Left colon (tissue), 2 donors: ENCODE measurements at places on chromosomes 12 and 14. TPM values are rescaled to one million over a fixed set of nuclear protein-coding genes. Genes with fewer than 3 reads are reported as not detected.
A peak's percentile ranks its signal among the peaks of the same experiment; 100 is the strongest.

- DNase-seq, result no peak
Measured at GRCh38 chr12:75809746-75810145, 221.8 kb downstream of the PHLDA1 start.

DNA sequence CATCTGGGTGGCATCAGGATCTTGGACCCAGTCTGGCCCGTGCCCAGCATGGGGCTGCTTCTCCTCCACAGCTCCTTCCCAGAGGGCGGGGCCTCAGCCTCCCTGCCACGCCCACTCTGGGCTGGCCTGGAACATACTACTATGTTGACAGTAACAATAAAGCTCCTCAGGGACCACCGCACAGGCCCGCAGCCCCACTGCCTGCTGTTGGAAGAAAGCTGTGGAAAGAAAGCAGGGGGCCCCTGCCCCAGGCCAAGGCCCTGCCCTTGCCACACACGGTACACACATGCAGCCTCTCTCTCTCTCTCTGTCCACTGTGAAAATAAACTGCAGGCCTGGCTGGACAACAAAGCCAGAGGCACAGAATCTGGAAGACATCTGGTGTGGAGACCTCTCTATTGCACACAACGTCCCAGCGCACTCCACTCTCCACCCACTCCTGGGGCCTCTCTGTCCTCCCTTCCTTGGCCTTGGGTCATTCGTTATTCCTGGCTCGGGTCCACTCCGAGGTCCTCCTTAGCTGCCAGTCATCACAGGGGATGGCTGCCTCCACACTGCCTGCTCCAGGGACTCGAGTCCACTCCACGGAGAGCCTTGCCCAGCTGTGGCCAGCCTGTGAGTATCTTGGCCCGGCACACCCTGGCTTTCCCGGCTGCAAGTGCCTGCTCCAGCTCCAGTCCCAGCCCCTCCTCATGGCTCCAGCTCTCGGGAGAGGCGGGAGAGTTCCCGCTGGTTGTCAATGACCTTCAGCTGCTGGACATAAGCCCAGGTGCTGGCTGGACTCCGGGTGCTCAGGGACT lies 11.8 kb upstream of the ENDOU start:
- DNase-seq, result peak; percentile 74

The AQP5 gene
- not detected for total RNA-seq

DNA sequence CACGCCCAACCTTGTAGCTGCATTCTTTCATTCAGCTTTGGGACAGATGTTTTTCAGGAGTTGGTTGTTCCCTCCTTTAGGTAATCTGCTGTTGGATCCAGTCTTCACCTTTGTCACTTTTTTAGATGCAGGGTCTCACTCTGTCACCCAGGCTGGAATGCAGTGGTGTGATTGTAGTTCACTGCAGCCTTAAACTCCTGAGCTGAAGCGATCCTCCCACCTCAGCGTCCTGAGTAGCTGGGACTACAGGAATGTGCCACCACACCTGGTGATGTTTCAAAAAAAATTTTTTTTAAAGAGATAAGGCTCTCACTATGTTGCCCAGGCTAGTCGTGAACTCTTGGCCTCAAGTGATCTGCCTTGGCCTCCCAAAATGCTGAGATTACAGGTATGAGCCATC lies 164.3 kb downstream of the KTN1 start:
- no peak for DNase-seq

The RPL10L gene
- total RNA-seq, result 9.6 TPM

GRCh38 chr12:95411057-95411456 lies 62.9 kb upstream of the METAP2 start:
- no peak for DNase-seq

DNA sequence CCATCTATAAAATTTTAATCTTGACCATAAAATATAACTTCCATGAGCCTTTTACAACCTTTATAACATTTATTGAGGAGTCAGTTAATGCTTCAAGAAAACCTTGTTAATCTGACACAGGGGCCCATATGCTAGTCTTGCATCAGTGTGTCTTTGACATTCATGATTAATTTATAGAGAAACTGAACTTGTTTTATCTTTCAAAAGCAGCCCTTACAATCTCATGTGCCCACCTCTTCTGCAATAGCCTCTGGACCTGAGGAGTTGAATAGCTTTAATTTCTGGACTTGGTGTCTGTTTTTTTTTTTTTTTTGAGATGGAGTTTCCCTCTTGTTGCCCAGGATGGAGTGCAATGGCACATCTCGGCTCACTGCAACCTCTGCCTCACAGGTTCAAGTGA lies 8.6 kb upstream of the LPCAT3 start:
- DNase-seq, result no peak

DNA sequence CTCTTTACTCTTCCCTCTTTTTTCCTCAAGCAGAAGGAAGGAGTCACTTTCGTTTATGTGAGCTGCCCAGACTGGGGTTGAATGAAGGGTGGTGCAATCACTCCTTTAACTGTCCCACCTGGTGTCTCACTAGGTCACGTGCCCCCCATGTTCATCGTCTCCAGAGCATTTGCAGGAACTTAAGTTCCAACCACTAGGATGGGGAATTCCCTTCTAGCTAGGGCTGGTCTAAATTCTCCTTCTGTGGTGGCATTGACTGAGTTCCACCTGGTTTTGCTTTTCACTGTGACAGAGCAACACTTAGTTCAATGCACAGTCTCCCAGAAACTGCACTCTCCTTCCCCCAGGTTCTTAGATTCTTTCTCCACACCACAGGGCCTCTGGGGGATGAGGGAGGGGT lies 9.5 kb downstream of the FANCM start:
- DNase-seq, result no peak

The EID3 gene
- 2.4 TPM for total RNA-seq

- no peak for DNase-seq
Measured at GRCh38 chr12:49960474-49961110, 1.1 kb upstream of the AQP5 start.

DNA sequence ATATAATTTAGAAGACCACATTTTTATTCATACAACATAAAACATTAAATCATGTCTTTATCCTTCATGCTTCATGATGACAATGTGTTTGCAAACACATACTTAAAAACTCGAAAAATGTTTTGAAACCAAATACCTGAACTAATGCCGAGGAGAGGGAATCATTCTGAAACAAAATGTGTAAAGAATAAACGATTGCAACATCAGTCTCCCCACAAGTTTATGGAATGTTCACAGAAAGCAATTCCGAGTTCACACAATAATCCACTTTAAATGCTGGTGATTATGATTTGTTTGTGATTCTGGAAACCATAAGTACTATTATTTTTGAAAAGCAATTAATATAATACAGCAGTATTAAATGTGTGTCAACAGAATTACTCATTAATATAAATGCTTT lies 84.5 kb upstream of the PDZRN4 start:
- DNase-seq, result no peak

DNA sequence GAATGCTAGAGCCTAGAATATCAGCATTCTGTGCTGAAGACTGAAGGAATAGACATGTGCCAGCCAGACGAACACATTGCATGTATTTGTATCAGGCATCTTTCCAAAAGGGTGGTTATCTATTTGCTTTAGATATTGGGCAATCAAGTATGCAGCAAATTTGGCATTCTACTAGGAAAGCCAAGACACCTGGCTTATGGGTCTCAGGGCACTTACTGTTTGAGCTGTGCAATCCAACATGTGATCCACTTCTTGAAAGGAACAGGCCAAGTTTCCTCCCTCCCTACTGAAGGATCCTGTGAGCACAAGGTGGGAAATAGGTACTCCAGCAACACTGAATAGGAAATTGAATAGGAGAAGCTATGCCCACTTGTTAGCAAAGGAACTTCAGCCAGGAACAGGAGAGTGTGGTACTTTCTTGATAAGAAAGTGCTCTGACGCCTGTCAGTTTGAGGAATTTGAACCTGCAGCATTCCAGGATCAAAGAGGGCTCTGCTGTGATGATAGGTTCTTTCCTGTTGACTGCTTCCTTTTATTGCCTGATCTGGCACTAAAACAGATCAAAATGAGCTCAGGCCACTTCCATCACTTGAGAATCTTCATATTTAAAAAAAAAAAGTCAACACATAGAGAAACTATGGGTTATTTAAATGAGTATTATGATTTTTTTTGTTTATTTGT lies 20.6 kb downstream of the OR6S1 start:
- no peak for DNase-seq

The IGFBP6 gene
- total RNA-seq, result 24.5 TPM

- no peak for DNase-seq
Measured at GRCh38 chr14:61346221-61346620, 24.8 kb downstream of the PRKCH start.

GRCh38 chr12:102917026-102917787 lies at the start of gene PAH:
PAH (minus strand) TSS chr12:102917244; CDS start chr12:102917130, 114 bp downstream.
- DNase-seq, result peak; percentile 34

The ABCC9 gene
- 5.9 TPM for total RNA-seq

The PLEKHD1 gene
- total RNA-seq, result 0.14 TPM

DNA sequence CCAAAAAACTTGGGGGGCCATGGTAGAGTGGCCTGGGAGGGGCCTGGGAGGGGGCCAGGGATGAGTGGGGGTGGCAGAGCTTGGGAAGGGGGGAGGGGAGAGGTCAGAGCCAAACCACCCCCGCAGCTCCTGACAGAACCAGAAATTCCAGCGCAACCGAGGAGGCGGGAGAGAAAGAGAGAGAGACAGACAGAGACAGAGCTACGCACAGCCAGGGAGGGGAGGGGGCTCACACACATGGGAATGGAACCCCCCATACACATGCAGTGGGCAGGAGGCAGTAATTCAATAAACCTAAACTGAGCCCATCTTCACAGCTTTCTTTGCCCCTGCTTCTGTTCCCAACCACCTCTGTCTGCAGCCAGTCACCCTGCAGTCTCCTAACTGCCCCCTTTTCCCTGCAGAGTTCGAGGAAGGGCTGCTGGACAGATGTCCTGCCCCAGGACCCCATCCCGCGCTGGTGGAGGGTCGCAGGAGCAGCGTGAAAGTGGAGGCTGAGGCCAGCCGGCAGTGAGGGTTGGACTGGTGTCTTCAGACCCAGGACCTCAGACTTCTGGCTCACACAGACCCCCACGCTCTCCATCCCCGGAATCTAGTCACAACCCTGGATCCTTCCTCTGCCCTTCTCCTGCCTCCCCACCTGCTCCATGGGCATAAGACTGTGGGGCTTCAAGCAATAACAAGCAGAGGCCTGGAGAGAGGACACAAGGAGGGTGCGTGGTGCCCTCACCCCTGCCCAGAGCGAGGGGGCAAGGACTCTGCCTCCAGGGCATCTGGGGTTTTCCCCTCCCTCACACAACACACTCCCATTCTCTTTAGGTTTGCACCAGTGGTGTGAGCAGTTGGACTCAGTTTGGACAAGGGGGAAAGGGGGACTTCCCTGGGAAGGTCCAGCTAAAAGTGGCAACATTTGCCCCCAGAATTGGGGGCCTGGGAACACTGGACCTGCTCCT lies 5.6 kb downstream of the NAB2 start:
- no peak for DNase-seq
